ENCODE measurements at places on chromosomes 3 and 15.
A peak's percentile ranks its signal among the peaks of the same experiment; 100 is the strongest.

GRCh38 chr3:97691354-97691753, 73.2 kb upstream of the ARL6 start:
- DNase-seq: no peak

DNA sequence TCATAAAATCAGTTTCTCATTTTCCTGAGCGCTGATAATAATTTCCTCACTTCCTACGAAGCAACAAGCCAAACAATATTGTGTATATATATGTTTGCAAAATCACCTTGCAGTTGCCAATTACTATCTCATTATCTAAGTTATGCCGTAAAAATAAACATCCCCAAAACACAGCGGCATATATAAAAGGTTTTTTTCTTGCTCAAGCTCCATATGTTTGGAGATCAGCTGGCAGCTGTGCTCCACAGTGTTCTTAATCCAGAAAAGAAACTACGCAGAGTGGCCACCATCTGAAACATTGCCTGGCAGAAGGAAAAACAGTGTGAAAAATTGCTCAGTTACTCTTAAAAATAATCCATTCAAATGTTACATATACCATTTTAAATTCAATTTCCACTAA, 951.4 kb downstream of the PLOD2 start:
- no peak for DNase-seq

DNA sequence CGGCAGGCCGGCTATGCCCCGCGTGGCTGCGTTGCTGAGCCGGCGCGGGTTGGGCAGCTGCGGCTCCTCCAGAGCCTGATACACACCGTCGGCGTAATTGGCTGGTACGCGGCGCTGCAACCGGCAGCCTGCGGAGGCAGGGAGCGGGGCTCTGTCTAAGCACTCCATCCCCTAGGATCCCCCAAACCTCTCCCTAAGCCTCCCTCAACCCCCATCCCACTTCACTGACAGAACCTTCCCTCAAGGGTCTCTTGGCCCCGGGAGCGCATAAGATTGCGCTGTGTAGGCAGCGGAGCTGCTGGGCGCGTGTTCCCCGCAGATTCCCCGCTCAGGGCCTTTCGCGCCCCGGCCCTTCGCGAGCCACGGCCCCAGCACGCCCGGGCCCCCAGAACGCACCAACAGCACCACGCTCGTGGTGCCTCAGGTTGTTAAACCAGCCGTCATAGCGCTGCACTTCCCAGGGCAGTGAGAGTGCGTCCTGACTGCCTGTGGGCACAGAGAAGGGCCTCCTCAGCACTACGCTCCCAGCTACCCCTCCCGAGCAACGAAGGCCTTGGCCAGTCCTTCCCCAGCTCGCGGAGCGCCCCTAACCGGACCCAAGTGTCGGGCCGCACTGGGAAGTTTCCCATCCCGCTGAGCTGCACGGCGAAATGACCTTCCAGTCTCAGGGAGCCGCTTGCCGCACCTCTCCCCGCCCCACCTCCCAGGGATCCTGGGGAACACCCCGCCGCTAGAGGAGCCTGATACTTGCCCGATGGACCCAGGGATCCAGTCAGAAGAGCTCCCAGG, 1.2 kb downstream of the DUOX2 start:
- no peak for DNase-seq

DNA sequence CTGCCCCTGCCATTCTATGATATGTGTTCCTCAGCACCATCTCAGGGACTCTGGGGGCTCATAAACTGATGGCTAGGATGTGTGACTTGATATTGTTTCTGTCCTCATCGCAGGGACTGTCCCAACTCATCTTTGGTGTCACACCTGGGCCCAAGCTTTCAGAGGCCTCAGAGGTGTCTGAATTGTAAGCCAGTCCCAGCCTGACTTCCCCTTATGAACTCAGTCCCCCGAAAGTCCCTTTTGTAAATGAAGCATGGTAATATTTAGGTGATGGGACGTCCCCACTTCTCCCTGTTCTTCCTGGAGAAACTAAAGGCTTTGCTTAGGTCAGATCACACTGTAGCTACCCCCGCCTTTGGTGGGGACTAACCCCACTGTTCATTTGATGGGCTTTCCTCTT, 142.4 kb upstream of the TLE3 start:
- DNase-seq: no peak

DNA sequence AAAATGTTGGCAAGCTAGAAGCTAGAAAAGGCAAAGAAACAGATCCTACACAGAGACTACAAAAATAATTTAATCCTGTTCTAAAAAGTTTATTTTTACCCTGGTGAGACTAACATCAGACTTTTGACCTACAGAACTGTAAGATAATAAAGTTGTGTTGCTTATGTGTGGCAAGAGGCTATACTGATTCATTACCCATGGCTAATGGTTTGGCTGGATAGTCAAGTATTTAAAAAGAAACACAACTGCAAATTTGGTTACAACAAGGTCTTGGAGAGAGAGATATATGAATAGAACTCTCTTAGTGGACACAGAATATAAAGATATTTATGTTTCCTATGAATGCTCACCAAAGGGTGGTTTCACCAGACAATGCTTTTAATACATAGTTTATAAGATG, 364.2 kb upstream of the PLSCR5 start:
- DNase-seq: no peak

- no peak for DNase-seq
Observed at GRCh38 chr3:146783446-146783845, 178.3 kb upstream of the PLSCR5 start.

- no peak for DNase-seq
Observed at GRCh38 chr15:60254416-60254815, 143.4 kb downstream of the ANXA2 start.

DNA sequence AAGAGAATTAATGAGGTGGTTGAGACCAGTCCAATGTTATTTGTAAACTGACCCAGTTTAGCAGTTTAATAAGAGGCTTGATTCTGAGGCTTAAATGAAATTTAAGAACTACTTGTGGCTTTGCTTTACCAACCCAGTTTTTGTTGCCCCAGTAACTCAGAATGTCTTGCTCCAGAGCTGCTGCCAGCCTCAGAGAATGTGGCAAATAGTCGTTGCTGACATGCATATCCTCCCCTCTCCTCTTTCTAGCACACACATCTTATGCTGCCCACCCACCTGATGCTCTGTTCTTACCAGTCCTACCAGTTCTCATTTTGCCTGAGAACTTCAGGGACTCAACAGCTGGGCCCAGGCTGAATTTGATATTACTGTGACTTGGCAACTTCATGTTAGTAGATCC, 92.4 kb upstream of the TSC22D2 start:
- no peak for DNase-seq

DNA sequence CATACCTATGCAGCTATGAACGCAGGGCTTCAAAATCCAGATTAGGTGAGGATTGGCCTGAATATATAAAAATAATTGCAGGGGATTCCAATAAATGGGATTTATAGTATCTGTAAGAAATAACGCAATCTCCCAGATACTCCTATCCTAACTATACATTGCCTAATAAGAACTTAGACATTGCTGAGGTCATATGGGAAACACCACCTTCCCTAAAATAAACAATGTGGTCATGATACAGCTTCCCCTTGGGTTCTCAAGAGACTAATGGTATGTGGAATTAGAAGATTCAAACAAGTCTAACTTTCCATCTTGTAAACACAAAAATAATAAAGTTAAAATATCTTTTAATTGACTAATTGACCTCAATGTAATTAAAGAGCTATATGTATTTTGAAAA, 28.2 kb downstream of the UBE3A start:
- DNase-seq: no peak

DNA sequence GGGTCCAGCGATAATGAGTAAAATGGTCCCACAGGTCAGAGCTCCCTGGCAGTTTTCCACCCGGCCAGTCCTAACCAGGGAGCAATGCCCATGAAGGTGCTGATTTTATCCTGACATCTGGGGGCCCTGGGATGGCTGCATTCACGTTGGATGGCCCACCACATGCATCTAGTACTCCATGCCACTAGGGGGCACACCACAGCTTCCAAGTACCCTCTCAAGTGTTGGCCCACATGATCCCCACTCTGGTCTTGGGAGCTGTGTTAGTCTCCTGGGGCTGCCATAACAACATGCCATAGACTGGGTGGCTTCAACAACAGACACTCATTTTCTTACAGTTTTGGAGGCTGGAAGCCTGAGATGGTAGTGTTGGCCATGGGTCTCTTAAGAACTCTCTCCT, 225.5 kb downstream of the SLCO3A1 start:
- no peak for DNase-seq

DNA sequence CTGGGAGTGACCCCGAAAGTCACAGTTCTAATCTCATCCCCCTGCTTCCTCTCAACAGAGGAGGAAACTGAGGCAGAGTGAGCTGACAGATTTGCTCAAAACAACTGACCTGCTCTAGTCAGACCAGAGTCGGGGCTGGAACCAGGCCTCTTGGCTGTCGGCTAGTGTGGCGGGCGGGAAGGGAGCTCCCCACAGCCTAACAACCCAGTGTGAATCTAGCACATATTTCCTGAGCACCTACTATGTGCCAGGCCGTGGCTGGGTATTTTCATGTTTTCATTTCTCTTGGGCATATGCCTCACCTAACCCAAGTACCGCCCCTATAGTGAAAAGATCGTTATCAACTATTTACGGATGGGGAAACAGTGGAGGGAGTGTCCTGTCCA, 27.2 kb downstream of the GRIP2 start:
- no peak for DNase-seq

GRCh38 chr15:72856549-72857040, 73.0 kb upstream of the ADPGK start:
- no peak for DNase-seq

GRCh38 chr3:49493901-49494300, 23.8 kb downstream of the DAG1 start:
- no peak for DNase-seq

- DNase-seq: no peak
Observed at GRCh38 chr3:42045708-42046243, 45.4 kb upstream of the TRAK1 start.

GRCh38 chr15:28885630-28886430, at the start of gene APBA2:
Gene APBA2 (plus strand): TSS chr15:28885974. CDS start chr15:29053885, 167,911 bp downstream.
- no peak for DNase-seq

- peak; percentile 7 for DNase-seq
Observed at GRCh38 chr3:122560680-122561079, 3.4 kb downstream of the PARP9 start.

- no peak for DNase-seq
Observed at GRCh38 chr3:29310865-29311264, 30.0 kb downstream of the RBMS3 start.

DNA sequence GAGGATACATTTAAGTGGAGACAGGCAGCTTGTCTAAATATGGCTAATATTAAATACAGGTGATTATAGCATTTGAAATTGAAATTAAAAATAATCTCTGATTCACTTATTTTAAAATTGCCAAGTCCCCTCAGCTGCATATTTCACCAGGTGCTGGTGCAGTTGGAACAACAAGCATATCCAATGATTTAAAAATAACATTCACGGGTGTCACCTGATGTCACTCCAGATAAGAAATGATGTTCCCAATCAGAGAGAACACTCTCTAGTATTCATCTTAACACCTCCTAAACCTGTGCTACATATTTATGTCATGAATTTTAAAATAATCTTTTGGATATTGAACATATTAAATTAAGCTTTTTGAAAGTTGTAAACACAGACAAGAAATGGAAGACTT, 249.9 kb downstream of the CADM2 start:
- no peak for DNase-seq

DNA sequence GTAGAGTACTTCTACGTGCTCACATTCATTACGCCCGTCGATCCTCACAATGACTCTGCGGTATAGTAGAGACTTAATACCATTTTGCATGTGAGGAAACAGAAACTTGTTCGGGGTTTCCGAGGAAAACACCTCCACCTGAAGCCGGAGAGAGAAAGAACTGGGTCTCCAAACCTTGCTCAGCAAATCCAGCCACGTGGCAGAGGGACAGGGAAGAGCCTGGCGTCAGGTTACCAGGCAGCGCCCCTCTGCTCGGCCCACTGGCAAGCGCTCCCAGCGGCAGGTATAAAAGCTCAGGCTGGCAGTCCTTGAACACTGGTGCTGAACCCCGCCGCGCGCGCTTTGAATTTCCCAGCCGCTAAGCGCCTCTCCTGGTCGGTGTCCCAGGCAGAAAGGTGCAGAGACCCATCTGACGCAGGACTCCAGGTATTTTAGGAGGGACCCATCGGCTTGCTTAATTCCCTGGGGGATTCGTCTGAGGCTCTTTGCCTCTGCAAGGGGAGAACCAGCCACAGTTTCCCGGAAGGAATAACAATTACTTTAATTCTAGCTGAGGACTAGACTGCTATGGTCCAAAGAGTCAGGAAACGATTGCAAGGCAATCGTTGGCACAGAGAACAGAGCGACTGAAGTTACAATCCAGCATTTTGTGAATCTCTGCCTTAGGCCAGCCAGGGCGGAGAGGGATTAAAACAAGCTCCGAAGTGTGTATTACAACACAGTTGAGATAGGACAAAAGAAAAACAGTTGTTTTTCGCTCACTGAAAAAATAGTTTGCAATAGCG, at the start of gene C2CD4A:
TSS of gene C2CD4A (plus strand) at position 315 of the 785 bp plus-strand sequence. CDS start 637 bp downstream, outside the sequence.
- peak; percentile 19 for DNase-seq

- no peak for DNase-seq
Observed at GRCh38 chr3:54358969-54359694, 236.8 kb downstream of the CACNA2D3 start.

DNA sequence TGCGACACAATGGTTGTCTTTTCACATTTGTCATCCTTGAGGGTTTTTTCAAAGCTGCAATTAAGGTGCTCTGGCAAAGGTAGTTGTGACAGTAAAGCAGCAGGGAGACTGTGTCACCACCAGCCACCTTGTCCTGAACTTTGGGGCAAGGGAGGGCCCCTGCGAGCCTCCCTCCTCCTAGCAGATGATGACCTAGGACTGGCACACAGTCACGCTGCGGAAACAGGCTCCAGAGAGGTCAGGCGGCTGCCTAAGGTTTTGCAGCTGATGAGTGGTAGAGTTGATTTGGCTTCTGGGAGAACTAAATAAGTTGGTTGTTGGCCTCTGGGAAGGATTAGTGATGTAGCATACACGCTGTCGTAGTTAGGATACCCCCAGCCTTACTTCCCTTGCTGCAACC, 62.7 kb downstream of the PDIA5 start:
- no peak for DNase-seq

- no peak for DNase-seq
Observed at GRCh38 chr15:40276927-40277326, 5.9 kb downstream of the ANKRD63 start.

DNA sequence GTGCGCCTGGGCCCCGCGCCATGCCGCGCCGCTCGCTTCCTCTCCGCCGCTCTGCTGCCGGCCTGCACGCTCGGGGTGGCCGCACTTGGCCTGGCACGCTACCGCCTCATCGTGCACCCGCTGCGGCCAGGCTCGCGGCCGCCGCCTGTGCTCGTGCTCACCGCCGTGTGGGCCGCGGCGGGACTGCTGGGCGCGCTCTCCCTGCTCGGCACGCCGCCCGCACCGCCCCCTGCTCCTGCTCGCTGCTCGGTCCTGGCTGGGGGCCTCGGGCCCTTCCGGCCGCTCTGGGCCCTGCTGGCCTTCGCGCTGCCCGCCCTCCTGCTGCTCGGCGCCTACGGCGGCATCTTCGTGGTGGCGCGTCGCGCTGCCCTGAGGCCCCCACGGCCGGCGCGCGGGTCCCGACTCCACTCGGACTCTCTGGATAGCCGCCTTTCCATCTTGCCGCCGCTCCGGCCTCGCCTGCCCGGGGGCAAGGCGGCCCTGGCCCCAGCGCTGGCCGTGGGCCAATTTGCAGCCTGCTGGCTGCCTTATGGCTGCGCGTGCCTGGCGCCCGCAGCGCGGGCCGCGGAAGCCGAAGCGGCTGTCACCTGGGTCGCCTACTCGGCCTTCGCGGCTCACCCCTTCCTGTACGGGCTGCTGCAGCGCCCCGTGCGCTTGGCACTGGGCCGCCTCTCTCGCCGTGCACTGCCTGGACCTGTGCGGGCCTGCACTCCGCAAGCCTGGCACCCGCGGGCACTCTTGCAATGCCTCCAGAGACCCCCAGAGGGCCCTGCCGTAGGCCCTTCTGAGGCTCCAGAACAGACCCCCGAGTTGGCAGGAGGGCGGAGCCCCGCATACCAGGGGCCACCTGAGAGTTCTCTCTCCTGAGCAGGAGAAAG, 951 bp downstream of the GPR62 start:
- no peak for DNase-seq

Measured in stimulated activated CD8-positive, alpha-beta memory T cell treated with anti-CD3 and anti-CD28 coated beads, Interleukin-7, amount 100 ng/mL, for 4 hours (primary cell).